ENCODE measurements at places on chromosomes 1 and 21. TPM values are rescaled to one million over a fixed set of nuclear protein-coding genes. Genes with fewer than 3 reads are reported as not detected.

The PALMD gene
- 0.33 TPM for total RNA-seq

The IL19 gene
- total RNA-seq, result not detected

The LCE3D gene
- total RNA-seq, result not detected

The NGF gene
- total RNA-seq, result 1.1 TPM

The DHX9 gene
- total RNA-seq, result 107 TPM

The CHI3L2 gene
- total RNA-seq, result 1.4 TPM

DNA sequence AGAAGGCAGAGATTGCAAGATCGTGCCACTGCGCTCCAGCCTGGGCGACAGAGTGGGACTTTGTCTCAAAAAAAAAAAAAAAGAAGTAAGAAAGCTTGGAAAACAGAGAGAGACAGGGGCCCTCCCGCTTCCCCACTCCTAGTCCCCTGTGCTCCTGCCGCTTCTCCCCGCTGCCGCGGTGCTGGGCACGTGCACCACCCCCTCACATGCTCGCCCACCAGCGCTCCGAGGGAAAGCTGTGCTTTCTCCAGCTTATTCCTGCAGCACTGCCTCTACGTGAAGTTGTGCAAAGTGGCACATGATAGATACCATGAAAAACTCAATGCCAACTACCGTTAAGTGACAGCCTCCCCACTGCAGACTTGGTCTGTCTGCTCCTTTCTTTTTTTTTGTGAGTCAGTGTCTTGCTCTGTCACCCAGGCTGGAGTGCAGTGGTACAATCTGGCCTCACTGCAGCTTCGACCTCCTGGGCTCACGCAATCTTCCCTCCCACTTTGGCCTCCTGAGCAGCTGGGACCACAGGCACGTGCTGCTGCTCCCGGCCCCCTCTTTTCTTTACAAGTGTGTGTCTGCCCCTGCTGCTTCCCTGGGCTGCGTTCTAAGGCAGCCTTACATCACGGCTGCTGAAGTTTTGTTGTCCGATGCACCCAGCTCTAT is 15.4 kb downstream of the SLX9 start:
- no peak for DNase-seq

- DNase-seq, result peak; percentile 74
These were observed at the start of gene UBE2G2 for GRCh38 chr21:44801468-44802395. UBE2G2 (minus strand) TSS chr21:44801820; CDS start chr21:44801748, 72 bp downstream.

DNA sequence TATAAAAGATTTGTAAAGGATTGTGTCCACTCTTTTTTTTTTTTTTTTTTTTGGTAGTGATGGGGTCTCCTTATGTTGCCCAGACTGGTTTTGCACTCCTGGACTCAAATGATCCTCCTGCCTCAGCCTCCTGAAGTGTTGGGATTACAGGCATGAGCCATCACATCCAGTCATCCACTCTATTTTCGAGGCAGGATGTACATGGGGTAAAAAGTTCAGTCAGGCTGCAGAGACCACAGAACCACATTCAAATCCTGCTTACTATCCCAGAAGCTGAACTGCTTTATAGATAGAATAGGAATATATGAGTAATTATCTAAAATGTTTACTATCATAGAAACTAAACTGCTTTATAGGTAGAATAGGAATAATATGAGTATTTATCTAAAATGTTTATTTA is 26.0 kb upstream of the KCNK2 start:
- DNase-seq, result no peak

DNA sequence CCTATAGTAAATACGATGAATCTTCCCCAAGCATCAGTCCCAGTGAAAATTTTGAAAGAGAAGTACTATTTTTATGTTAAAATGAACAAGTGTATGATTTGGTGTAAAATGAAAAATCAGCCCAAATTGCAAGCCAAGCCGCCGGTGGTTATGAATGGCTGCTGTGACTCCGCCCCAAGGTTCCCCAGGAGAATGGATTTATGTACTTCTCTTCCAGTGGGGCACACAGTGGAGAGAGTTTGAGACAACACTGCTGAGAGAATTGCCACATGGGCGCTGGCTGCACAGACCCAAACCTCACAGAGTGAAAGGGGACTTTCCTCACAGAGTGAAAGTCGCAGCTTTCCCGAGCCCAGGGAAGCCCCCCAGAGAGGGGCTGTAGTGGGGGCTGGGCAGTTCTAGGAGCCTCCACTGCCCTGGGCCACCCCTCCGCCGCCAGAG is 24.0 kb downstream of the CDK18 start:
- no peak for DNase-seq

DNA sequence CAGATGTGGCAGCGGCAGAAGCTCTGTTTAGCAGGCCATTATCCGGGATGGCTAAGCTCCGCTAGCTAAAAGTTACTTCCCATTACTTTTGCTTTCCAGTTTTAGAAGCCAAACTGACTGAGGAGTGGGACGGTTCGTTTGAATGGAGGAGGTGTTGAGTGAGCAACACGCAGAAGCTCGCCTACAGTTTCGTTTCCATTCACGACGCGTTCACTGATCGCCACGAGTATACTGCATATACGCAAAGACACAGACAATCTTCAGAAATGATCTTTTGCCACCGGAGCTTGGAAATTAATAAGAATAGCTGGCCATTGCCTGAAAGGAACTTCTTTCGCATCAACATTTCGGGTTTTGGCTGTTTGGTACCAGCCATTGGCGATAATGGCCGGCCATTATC is 14.6 kb downstream of the SON start:
- DNase-seq, result no peak

DNA sequence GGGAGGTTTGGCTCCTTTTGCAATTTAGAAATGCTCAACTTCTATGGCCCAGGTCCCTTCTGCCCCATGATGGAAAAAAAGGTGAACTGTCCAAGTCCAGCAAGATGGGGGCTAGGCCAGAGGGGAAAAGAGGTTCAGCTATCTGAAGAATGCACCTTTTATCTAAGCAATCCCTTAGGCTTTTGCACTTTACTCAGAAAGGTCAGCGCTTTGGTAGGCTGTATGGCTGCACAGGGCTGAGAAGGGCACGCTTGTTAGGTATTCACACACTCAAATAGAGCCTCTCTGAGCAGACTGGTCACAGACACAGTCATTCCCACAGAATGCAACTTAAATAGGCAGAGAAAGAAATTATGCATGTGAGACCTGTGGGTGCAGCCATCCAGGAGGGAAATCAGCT is 31.0 kb downstream of the KANK4 start:
- no peak for DNase-seq

DNA sequence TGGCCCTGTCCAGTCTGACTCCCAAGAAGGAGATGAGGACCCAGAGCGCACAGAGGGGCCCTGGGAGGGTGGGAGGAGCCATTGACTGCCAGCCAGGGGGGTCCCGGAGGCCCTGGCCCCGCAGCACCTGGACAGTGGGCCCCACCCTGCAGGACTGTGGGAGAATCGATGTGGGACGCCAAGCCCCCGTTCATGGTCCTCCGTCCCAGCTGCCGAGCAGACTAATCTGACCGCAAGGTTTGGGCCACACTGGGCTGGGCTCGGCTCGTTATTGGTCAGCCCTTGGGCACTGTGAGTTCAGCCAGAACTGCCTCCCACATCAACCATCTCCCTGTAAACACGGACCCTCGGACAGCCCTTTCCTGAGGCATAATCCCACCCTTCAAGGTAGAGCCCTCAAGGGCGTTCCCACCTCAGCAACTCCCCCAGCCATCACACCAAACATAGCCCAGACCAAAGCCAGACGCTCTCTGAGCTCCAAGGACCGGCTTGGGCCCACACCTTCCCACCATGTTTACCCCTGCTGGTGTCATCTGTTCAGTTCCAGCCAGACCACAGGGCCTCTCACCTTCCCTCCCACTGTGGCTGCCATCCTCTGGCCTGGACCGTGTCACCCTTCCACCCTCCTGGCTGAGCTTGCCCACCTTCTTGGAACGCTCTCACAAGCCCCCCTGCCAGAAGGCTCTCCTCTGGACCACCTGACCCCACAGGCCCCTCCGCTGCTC is 16.2 kb upstream of the POFUT2 start:
- no peak for DNase-seq

DNA sequence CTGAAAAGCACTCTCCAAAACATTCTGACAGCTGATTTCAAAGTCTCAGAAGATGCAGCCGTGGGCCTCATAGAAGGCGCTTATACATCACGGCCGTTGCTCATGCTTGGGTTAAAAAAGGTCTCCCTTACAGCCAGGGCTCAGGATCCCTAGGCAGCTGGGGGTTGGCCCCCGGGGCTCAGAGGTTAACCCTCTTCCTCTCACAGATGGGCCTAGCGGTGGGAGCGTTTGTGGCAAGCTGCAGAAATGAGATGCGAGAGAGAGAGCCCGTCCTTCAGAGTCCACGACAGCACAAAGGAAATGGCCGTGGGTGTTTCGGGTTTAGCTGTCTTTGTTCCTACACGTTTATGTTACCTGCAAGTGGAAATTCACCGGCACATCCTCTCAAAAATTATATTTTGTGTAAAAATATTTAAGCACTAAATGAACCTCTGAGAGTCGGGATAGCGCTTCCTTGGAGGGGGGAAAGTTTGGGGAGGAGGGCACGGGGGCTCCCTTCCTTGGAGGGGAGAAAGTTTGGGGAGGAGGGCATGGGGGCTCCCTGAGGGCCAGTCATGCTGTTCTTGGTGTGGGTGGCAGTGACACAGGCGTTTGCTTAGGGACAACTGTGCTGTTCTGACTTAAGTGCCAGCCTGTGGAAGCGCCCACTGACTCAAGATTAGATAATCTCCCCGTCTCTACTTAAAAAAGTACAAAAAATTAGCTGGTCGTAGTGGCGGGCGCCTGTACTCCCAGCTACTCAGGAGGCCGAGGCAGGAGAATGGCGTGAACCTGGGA is 20.5 kb upstream of the PRDM15 start:
- no peak for DNase-seq

GRCh38 chr1:9761855-9762254 is 61.9 kb downstream of the CLSTN1 start:
- no peak for DNase-seq

GRCh38 chr1:166975361-166976129 is at the start of gene ILDR2:
ILDR2 (minus strand) TSS chr1:166975540; CDS start chr1:166975268, 272 bp downstream.
- DNase-seq, result peak; percentile 26

GRCh38 chr1:169753549-169753948 is 19.7 kb upstream of the SELE start:
- no peak for DNase-seq

- DNase-seq, result no peak
These were observed 68.1 kb upstream of the ARHGEF16 start for GRCh38 chr1:3386205-3387002.

- DNase-seq, result no peak
These were observed 114.7 kb downstream of the GRIK3 start for GRCh38 chr1:36919491-36920145.

DNA sequence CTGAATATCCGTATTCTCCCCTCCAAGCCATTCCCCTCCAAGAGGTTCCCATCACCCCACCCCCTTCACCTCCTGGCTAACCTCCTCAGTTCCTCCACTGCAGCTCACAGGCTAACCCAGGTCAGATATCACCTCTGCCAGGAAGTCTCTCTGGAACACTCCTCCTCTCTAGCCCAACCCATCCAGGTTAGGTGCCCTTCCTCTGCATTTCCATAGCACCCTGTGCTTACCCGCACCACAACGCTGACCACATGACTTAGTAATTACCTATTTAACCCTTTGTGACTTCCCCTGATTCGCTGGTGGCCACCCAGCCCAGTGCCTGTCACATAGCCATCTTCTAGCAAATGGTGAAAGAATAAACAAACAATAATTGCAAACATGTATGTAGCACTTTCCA is 49.5 kb upstream of the IFFO2 start:
- DNase-seq, result no peak

DNA sequence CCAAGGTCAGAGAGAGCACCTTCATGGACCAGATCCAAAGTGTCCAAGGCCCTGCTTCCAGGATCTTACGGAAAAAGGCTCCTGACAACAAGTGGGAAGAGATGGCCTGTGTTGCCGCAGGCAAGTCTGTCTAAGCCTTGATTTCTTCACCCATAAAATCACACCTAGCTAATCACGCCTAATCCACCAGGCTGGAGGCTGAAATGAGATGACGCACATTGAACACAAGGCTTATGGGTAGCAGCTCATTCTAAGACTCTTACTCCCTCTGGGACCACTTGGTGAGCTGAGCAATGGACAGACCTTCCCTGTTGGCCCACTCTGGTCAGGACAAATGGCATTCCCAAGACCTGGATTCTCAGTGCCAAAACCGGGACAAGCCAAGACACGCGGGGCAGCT is 38.2 kb downstream of the GRIK3 start:
- DNase-seq, result no peak

GRCh38 chr1:151143057-151143435 is 3.4 kb downstream of the SEMA6C start:
- DNase-seq, result no peak

GRCh38 chr1:54371942-54372275 is 34.3 kb downstream of the SSBP3 start:
- DNase-seq, result no peak

DNA sequence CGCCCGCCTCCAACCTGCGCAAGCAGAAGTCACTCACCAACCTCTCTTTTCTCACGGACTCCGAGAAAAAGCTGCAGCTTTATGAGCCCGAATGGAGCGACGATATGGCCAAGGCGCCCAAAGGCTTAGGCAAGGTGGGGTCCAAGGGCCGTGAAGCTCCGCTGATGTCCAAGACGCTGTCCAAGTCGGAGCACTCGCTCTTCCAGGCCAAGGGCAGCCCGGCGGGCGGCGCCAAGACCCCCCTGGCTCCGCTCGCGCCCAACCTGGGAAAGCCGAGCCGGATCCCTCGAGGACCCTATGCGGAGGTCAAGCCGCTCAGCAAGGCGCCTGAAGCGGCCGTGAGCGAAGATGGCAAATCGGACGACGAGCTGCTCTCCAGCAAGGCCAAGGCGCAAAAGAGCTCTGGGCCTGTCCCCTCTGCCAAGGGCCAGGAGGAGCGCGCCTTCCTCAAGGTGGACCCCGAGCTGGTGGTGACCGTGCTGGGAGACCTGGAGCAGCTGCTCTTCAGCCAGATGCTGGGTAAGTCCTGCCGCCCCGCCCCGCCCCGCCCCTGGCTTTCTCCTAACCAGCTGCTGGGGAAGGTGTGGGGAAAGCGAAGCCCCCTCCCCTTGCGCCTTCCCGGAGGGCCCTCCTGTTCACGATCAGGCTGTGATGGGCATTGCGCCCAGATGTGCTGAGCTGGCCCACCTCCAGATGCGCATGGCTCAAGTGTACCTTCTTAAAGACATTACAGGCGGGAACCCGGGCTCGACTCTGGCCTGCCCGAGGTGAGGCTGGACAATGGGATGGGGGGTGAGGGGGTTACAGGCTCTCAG is 110.2 kb downstream of the NAV1 start:
- no peak for DNase-seq
